ENCODE measurements at places on chromosomes 1 and 21.

DNA sequence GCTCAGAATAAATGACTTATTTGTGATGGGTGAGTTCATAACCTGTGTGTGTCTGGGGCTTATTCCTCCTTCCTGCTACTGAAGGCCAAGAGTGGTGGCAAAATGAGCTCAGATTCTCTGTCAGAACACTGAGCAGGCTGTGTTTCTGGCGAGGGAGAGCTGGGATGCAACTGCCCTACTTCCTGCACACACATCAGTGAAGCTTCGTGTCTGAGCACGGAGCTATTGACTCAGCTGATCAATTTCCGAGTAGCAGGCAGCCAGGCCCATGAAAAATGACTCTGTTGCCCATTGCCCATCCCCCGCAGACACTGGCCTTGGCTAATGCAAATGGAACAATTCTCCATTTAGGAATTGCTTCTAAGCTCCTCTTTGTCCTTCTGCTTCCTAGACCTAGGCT lies 27.7 kb downstream of the TNR start:
- no peak for DNase-seq

- DNase-seq, result no peak
Measured at GRCh38 chr1:109061183-109061582, 14.6 kb downstream of the TAF13 start.

DNA sequence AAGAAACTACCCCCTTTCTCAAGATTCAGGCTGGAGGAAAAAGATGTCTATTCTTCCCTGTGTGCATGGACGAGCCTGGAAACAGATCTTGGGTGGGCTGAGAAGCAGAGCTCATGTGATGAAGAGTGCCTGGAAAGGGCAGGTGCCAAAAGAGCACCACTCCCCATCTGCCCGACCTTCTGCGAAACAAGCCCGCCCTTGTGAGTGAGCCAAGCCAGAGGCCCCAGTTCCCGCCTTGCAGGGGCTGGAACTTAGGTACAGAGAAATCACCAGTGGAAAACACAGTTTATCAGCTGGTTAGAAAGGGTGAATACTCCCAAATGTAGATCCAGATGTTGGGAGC lies 26.7 kb upstream of the A3GALT2 start:
- no peak for DNase-seq

DNA sequence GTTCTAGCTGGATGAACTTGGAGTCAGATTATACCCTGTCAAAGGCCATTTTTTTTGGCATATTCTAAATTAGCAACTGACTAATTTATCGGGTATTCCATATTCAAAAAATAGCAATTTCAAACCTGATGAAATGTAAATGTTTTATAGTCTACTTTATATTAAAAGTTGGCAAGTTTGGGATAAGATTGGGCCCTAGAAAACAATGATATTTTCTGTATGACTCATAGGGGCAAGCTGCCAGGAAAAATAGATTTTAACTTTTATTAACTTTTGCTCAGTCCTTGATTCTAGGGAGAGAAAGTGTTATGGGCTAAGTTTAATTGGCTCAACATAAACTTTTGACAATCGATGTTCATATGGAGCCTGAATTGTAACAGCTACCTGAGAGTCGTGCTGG lies 576.9 kb upstream of the B3GALT2 start:
- no peak for DNase-seq

DNA sequence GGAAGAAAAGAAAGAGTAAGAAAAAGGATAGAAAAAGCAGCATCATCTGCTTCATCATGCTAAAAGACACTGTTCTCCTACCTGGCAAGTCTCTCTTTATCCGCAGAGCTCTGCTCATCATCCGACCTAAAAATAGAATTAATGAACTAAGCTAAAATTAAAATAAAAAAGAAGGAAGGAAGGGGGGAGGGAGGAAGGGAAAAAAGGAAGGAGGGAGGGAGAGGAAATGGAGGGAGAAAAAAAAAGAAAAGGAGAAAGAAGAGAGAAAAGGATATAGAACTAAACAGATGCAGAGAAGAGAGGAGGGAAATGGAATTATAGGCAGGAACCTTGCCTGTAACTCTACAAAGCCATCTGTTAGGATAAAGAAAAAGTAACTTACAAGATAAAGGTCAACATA lies 34.1 kb downstream of the ARNT start:
- DNase-seq, result no peak

- no peak for DNase-seq
Measured at GRCh38 chr1:95954585-95954984, 720.6 kb downstream of the RWDD3 start.

DNA sequence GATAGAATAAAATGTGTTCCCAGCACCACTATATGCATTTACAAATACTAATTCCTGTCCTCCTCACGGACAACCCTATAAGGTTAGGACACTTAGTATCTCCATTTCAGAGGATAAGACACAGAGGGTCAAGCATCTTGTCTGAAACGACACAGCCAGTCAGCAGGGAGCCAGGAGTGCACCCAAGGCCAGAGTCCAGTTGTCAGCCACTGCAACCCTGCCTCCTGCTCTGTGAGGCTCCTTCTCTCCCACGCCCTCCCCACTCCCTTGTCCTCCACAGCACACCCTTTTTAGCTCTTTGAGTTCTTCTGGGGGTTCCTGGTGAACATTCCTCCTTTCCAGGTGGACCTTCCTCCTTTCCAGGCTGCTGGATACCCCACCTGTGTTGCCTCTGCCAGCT lies 119.0 kb upstream of the TNR start:
- DNase-seq, result no peak

GRCh38 chr1:15833069-15833679 lies 14.3 kb upstream of the SPEN start:
- peak; percentile 25 for DNase-seq

- DNase-seq, result no peak
Measured at GRCh38 chr1:38834937-38835827, 24.4 kb downstream of the RRAGC start.

GRCh38 chr1:194903524-194903923 lies 1704.7 kb downstream of the KCNT2 start:
- no peak for DNase-seq

GRCh38 chr1:74083128-74083527 lies 114.8 kb downstream of the LRRIQ3 start:
- no peak for DNase-seq

DNA sequence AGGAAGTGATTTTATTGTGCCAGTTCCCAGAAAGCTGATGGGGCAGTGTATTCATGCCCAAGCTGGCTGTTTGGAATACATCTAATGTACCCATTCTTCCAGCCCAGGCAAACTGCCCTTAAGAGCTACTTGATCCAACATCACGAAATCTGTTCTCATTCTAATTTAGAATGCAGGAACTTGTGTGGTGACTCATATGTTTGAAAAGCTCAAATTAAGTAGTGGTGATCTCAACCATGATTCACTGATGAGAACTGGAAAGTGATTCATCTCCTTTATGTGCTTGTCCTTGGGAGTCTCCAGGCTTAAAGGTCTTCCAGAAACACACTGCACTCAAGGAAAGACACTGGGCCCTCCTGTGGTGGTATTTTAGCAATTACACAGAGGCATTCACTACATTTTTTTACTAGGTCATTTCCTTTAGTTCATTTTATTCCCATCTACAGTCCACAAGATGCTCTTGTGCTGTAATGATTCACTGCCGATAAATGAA lies 65.4 kb downstream of the RPE65 start:
- no peak for DNase-seq

- DNase-seq, result no peak
Measured at GRCh38 chr1:35546614-35547013, 10.6 kb downstream of the KIAA0319L start.

GRCh38 chr1:232517204-232517603 lies 112.7 kb downstream of the SIPA1L2 start:
- DNase-seq, result no peak

GRCh38 chr1:59412718-59413326 lies 115.9 kb downstream of the FGGY start:
- no peak for DNase-seq

DNA sequence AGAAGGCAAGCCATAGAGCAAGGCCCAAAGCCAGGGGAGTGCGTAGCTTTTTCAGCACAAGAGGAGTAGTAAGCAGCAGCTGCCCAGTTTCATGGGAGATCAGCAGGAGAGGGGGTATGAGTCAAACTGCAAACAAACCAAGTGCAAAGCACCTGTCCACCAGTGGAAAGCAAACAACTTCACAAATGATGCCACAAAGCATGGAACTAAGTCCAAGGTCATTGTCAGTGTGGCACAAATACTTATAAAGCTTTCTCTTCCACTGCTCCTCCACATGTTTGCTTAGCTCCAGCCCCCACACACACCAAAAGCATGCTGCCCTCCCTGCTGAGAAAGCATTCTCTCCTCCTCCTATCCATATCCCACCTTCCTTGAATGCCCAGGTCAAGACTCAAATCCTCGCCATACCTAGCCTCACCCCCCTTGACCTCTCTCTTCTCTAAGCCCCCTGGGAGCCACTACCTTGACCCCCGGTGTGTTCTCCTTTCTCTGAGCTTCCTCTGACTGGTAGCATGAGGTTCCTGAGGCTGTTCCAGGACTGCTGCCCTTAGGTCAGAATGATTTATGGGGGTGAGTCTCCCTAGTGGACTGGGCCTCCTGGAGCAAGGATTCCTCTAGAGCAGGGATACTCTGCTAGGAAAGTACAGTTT lies 70.4 kb downstream of the DMAP1 start:
- DNase-seq, result no peak

Measured in activated CD4-positive, CD25-positive, alpha-beta regulatory T cell (primary cell).